MCF 10A (cell line): ENCODE measurements at places on chromosomes 2 and 18. TPM values are rescaled to one million over a fixed set of nuclear protein-coding genes. Genes with fewer than 3 reads are reported as not detected.

Gene SPATS2L
- 67.5 and 68.3 TPM in 2 replicates for total RNA-seq

Gene SP9
- total RNA-seq = not detected in 2 replicates

Gene TDRD15
- not detected in 2 replicates for total RNA-seq

Gene FOSL2
- 122 and 141 TPM in 2 replicates for total RNA-seq

GRCh38 chr18:54991981-54992380 is 32.7 kb upstream of the CCDC68 start:
- DNase-seq = no peak
- H3K27ac ChIP-seq = no peak overlapping the region
- no peaks in the 10 kb centered on the region for H3K4me1 ChIP-seq
- H3K4me3 ChIP-seq = no peak overlapping the region
- no peaks in the 10 kb centered on the region for H3K27me3 ChIP-seq

DNA sequence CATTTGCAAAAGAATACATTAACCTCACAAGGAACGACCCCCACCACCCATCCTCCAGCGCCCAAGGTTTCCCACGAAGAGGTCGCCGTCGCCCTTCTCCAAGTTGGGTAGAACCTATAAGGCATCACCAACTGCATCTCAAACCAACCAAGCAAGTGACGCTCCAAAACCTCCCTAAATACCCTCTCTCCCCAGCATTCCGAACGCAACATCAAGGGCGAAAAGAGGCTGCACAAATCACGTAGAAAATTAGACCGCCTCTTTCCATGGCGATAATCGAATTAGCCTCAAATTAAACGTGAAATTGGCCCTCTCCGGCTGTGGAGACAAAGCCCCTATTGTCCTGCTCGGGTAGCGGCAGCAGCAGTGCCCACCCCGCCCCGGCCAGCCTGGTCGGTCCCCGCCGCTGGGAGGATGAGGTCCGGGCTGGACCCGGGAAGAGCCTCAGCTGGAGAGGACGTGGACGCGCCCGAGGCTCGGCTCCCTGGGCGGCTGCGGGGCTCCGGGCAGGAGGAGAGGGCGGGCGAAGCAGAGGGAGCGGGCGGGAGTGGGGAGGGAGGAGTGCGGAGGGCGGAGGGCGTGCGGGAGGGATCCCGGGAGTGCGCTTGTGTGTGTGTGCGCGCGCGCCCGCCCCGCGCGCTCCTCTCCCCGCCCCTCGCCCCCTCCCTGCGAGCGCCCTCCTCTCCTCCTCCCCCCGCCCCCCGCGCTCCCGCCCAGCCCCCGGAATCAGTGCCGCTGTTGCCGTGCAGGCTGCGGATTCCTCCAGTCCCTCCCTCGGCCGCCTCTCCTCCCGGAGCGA is at the start of gene SPTBN1:
Gene SPTBN1 (plus strand): TSS at position 765 of the 799 bp plus-strand sequence. CDS start 70,092 bp downstream, outside the sequence.
- H3K4me1 ChIP-seq = no peaks in the 10 kb centered on the region
- H3K4me3 ChIP-seq = peak within 1 kb of the TSS; percentile 76
- H3K27ac ChIP-seq = no peak within 1 kb of the TSS
- H3K27me3 ChIP-seq = no peaks in the 10 kb centered on the region
- DNase-seq = peak; percentile 44

DNA sequence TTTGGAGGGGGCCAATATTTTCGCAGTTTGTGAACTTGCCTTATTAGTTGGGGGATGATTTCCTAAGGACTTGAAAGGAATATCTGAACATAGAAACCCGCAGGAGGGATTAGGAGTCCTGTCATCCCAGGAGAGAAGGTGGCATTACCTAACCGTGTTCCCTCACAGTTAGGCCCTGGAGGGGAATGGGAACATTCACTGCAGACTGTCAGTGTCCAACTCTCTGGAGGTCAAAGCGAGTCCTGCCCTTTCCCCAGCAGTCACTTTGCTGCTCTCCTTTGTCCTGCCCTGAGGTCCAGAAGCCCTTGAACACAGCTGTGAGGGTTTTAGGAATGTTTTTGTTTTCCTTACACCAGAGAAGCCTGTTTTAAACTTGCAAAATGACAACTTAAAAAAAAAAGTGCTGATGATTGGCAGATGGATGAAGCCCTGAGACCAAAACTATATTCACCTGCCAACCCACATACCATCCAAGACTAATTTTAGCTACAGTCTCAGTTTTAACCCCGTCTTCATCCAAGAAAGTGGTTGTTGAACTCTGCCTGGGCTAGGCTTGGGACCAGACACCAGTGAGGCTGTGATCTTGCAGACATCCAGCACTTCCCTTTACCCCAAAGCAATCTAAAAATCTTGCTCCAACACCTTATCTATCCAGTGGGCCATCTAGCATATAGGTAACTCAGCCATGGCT is 90.5 kb upstream of the MEX3C start:
- no peaks in the 10 kb centered on the region for H3K27me3 ChIP-seq
- H3K27ac ChIP-seq = no peak overlapping the region
- no peak for DNase-seq

DNA sequence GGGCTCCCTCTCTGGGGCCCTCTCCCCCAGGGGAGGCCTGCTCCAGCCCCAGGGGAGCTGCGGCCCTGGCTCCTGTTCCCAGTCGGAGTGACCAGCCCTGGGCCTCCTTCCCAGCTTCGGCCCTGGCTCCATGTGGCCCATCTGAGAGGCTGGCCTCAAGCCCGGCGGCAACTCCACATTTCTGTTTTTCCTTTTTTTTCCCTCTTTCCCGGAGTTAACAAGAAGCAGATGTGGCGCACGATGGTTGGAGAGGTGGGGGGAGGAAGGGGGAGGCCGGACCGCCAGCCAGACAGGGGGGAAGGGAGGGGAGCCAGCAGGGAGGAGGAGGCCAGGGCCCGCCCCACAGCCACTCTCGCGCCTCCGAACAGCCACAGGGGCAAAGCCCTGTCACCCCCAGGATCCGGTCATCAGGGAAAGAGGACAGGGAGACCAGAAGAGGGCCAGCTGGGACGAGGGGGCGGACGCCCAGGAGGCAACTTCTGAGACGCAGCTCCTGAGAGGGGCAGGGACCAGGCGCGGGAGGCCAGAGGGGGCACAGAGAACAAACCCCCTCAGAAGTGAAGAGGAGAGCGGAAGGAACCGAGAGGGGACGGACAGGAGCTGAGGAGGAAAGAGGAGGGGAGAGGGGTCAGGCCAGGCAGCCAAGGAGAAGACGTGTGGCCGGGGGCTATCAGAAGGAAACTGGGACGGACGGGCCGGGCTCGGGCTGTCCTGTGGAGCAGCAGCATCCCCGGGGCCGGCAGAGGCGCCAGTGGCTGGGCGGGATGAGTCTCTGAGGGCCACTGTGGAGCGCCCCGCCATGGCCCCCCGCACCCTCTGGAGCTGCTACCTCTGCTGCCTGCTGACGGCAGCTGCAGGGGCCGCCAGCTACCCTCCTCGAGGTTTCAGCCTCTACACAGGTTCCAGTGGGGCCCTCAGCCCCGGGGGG is at the start of gene EMILIN1:
Gene EMILIN1 (plus strand): TSS at position 349 of the 928 bp plus-strand sequence. CDS start 451 bp downstream, at position 800.
- no peak for DNase-seq
- no peak within 1 kb of the TSS for H3K4me3 ChIP-seq
- no peaks in the 10 kb centered on the region for H3K36me3 ChIP-seq
- H3K27me3 ChIP-seq = peaks cover 28% of the 10 kb centered on the region

DNA sequence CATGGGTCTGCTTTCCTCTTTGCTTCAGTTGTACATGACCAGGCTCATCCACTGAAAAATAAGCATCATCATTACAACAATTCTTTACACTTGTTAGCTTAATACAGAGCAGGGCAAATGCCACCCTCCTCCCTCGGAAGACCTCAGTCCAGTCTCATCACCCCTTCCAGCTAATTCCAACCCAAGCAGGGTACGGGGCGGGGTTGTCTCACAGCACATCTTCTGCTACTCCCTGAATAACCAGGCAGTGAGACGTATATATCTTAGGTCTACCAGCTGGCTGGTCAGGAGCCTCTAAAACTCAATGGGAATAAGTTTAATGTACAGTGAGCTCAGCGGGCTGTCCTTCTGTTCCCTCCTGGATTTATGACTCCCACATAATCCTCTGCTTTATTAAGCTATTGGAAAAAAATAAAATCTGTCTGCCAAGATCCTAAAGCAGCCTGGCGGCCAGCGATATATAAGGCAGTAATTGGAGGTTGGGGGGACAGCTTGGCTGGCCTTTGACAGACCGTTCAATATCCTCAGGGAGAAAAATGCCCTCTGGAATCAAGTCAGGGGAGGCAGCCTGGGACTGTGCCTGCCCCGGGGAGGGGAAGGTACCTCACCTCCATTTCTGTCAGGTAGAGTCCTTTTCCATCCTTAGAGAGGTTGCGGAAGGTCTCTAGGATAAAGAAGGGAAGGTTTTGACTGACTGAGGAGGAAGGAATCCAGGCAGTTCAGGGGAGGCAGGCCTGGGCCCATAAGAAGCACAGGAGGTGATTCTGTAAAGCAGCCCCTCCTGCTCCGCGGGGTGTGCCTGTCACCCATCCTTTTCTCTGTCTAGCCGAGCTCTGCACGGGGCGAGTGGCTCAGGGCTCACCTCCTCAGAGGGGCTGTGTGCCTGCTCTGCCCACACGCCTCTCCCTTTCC is 76.3 kb downstream of the CAPN13 start:
- H3K27ac ChIP-seq = no peak overlapping the region
- no peaks in the 10 kb centered on the region for H3K4me1 ChIP-seq
- peaks cover 3% of the 10 kb centered on the region for H3K27me3 ChIP-seq
- H3K4me3 ChIP-seq = no peak overlapping the region

DNA sequence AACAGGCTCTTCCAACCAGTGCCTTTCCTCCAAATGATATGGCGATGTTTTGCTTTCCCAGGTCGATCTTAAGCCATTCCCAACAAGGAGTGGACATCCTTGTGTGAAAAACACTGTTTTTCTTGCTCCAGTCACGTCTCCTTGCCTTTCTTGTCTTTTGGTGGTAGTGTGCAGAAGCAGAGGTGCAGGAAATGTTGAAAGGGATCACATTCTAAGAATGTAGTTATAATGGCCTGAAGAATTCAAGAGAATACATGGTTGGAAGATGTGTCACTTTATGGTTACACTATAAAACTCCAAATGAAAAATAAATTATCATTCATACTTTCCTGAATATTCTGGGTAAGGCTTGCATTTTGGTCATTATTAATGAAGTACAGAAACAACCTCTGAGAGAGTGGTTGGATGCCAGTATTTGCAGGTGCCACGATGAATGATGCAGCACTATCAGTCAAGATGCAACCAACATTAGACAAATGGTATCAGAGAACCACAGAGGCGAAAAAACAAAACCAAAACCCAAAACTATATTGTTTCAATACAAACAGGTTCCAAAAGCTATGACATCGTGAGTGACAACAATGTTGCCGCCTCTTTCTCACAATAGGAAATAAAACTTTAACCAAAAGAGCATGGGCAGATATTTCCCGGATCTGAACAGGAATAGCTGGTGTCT is 27.5 kb upstream of the POLE4 start:
- no peaks in the 10 kb centered on the region for H3K27me3 ChIP-seq
- H3K27ac ChIP-seq = no peak overlapping the region
- no peak for DNase-seq
- no peaks in the 10 kb centered on the region for H3K4me1 ChIP-seq

GRCh38 chr18:79356435-79356834 is 39.3 kb upstream of the NFATC1 start:
- no peaks in the 10 kb centered on the region for H3K4me1 ChIP-seq
- no peaks in the 10 kb centered on the region for H3K27me3 ChIP-seq
- DNase-seq = no peak

- DNase-seq = peak; percentile 70
- H3K27ac ChIP-seq = peak overlapping the region; percentile 49
- H3K4me1 ChIP-seq = peaks cover 17% of the 10 kb centered on the region
- no peak overlapping the region for H3K4me3 ChIP-seq
- peaks cover 5% of the 10 kb centered on the region for H3K36me3 ChIP-seq
Observed at GRCh38 chr2:23524261-23524706, 139.3 kb downstream of the KLHL29 start.

DNA sequence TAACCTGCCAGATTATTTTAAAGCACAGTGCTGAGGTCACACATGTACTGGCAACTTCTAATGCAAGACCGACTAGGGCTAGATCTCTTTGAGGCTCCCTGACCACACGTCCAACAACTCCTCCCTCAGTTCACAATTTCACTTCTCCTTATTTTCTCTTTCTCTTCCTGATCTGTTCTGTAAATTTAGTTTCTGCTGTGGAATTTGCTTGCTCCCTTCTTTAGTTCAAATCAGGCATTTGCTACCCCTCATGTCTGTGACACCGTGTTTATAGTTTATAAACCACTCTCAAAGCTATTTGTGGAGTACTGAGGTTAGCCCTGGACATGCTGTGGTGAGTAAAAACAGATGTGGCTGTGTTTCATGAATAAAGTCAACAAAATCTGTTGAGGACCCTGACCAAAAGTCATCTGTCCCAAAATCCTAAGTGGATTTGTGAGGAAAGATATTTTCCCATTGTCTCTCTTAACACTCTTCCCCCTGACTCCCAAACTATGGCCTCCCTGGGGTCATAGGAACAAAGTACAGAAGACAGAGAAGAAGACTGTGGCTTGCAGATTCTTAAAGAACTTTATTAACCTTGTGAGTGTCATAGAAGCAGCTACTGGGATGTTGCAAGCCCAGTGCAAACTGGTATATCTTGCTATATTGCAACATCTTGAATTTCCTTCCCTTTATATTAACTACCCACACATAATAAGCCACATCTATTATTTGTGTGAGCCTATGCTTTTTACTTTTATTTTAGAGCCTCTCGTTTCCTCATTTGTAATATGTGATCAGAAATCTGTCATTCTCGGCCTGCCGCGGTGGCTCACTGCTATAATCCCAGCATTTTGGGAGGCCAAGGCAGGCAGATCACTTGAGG is 3.5 kb upstream of the NAGK start:
- H3K4me3 ChIP-seq = no peak overlapping the region
- no peak overlapping the region for H3K27ac ChIP-seq
- peaks cover 12% of the 10 kb centered on the region for H3K36me3 ChIP-seq

DNA sequence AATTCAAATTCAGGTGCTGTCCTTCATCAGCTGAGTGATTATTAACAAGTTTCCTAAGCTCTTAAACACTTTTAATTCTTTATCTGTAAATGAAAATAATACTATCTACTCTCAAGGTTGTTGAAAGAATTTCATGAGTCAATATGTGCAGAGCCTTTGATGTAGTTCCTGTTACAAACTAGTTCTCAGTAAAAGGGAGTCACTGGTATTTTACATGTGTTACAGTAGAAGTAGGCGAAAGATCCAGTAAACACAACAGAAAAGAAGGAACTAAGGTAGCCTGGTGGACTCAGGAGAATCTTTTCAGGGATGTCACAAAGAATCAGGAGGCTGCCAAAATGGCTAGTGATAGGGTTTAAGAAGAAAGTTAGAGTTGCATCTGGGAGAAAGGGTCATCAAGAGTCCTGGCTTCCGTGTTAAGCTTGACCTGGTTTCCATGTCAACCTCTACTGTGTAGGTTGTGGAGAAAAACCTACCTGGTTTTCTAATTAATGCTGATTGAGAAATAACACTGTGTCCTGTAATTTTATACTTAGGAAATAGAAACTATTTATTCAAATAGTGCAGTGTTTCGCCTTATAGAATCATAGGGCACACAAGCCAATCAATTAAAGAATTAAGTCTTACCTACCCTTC is 58.3 kb upstream of the TRIB2 start:
- H3K4me3 ChIP-seq = no peak overlapping the region
- H3K27me3 ChIP-seq = no peaks in the 10 kb centered on the region
- H3K27ac ChIP-seq = no peak overlapping the region
- no peak for DNase-seq

DNA sequence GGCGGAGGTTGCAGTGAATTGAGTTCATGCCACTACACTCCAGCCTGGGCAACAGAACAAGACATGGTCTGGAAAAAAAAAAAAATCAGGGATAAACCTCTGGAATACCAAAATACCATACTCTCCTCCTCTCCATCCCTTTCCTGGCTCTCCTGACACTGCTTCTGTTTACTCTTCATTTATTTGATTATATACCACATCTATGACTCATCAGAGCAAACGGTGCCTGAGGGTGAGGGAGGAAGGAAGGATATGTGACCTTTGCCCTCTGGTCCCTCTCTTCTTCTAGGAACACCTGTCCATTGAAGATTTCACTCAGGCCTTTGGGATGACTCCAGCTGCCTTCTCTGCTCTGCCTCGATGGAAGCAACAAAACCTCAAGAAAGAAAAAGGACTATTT is 30.0 kb downstream of the VIL1 start:
- no peak overlapping the region for H3K27ac ChIP-seq
- DNase-seq = peak; percentile 69
- no peak overlapping the region for H3K4me3 ChIP-seq
- H3K27me3 ChIP-seq = no peaks in the 10 kb centered on the region
